ENCODE measurements at places on chromosomes 3 and 15.

- no peak for DNase-seq
Observed at GRCh38 chr3:184604039-184604601, 42.5 kb downstream of the EPHB3 start.

- DNase-seq, result no peak
Observed at GRCh38 chr3:170485294-170485693, 66.6 kb downstream of the CLDN11 start.

DNA sequence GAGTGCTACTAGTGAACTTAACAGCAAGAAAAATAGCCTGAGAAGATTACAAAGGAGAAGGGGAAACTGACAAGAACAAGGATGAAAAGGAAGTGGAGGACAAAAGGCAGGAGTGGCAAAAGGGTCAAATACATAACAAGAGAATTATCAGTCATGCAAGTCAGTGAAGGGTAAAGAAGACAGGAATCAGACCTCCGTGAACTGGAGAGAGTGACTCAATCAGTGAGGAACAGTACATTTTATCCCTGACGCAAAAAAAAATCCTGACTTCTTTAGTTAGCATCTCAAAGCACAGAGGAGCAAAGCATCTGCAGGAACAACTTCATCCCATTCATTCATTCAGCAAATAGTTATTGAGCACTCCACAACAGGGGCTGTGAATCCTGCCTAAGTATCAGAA is 97.8 kb downstream of the SST start:
- DNase-seq, result no peak

DNA sequence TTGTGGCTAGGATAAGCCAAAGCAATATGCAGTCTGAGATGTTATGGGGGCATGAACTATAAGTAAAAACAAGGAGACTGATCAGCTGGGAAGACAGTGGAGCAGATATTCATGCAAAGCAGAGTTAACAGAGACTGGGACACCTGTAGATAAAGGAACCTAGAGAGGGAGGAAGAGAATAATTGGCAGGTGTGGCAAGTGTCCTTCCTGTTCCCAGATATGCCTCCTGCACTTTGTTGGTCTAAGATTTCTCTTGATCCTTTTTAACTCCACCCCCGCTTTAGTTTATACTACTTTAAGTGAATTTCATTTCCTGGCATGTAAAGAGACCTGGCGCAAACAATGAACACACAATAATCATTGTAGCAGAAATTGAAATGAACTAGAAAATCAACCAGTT is 169.4 kb downstream of the CNTN6 start:
- no peak for DNase-seq

GRCh38 chr3:62238003-62238402 is 135.3 kb downstream of the FEZF2 start:
- DNase-seq, result no peak

- DNase-seq, result no peak
Observed at GRCh38 chr3:186477876-186478275, 66.3 kb downstream of the CRYGS start.

DNA sequence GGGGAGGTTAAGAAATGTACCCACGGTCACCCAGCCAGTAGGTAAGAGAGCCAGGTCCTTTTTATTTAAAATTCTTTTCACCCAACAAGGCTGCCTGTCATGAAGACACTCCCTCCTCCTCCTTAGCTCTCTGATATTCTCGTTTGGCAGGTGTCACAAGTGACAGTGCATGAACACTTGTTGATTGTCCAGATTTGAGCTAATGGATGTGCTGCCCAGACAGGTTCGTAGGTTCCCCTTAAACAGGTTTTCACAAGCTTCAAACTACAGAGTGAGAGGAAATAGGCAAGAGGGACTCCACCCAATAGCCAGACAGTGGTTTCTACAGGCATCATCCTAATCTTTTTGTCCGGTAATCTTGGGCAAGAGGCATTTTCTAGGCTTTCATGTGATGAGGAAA is 32.2 kb downstream of the ATP13A4 start:
- DNase-seq, result no peak

GRCh38 chr3:128205558-128206145 is 52.4 kb downstream of the EEFSEC start:
- DNase-seq, result no peak

DNA sequence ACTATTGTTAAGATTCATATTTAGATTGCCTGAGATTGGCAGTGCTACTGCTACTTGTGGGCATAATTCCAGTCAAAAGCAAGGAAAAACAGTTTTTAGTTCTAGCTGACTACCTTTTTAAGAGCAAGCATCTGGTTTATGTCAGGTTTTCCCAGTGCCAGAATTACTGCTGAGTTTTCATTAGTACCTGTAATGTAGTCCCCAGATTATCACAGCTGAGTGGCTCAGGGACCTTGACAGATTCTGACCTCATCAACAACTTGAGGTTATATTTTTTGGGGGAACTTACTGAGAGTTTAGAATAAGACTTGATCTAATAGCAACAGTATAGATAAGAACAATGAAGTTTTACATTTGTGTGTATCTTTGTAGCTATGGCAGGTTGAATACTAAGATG is 31.0 kb downstream of the NXPE3 start:
- DNase-seq, result no peak

GRCh38 chr3:193987186-193987585 is 148.8 kb upstream of the HES1 start:
- no peak for DNase-seq

- DNase-seq, result peak; percentile 79
Observed at GRCh38 chr3:27712136-27713077, 9.7 kb downstream of the EOMES start.

- no peak for DNase-seq
Observed at GRCh38 chr15:75809986-75810750, 33.1 kb upstream of the UBE2Q2 start.

DNA sequence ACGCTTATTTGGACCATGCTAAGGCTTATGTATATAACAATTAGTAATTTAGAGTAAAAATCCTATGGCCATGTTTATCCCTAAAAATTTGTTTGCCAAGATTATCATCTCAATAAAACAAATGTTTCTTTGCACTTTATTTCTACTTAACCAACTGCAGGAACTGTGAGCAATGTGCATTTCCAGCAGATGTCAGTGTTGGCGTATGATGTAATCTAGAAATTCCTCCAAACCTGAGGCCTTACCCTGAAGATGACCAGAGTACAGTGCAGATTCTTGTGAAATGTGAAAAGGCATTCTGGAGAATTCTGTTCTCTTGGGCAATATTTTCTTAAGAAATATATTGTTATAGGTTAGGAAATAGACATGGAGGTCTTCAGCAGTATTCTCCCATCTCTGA is 205.9 kb downstream of the MBNL1 start:
- no peak for DNase-seq

DNA sequence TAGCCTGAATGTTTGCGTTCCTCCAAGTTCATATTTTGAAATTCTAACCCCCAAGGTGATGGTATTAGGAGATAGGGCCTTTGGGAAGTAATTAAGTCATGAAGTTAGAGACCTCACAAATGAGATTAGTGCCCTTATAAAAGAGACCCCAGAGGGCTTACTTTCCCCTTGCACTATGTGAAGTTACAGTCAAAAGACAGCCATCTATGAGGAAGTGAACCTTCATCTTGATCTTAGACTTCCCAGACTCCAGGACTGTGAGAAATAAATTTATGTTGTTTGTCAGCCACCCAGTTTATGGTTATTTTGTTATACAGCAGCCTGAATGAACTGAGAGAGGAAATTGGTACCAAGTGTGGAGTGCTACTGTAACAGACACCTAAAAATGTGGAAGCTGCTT is 74.4 kb downstream of the DAPK2 start:
- DNase-seq, result no peak

- DNase-seq, result no peak
Observed at GRCh38 chr3:183342824-183343223, 85.6 kb downstream of the MCF2L2 start.

DNA sequence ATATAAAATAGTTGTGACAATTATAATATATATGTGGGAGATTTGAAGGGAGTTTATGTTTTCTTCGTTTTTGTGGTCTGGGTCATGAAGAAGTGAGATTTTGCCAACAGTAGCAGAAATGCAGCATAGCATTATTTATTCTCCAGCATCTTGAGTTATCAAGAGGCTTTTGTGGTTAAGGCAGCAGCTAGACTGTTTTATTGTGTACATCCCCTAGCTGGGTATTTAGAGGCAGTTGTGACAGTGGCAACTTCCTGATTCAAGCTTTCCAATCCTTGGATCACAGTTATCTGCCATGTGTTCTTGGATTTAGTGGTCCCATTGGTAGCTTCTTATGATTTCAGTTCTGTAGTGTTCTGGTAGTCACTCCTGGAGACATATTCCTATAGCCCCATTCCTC is 29.0 kb downstream of the ARIH1 start:
- DNase-seq, result no peak

GRCh38 chr3:146125951-146126350 is 35.0 kb downstream of the PLOD2 start:
- DNase-seq, result no peak

GRCh38 chr15:74128785-74129585 is 1.4 kb upstream of the ISLR2 start:
- no peak for DNase-seq

GRCh38 chr15:66707310-66708082 is 5.5 kb downstream of the SMAD6 start:
- DNase-seq, result no peak

DNA sequence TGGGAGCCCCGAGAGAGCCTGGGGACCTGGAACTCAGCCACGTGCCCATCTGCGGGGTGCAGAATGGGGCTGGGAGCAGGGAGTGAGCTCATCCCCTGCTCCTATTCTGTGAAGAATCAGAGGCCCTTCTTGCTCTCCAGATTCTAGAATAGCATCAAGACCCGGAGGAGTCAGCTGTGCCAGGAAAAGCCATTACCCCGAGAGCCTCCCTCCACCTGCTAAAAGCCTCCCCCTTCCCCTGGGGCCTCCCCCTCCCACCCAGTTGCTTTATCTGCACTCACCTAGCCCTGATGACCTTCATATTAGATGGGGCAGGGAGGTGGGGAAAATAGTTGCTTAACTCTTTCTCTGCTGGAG is 23.1 kb downstream of the CCDC33 start:
- no peak for DNase-seq

- no peak for DNase-seq
Observed at GRCh38 chr15:41523097-41523496, 9.5 kb upstream of the LTK start.

DNA sequence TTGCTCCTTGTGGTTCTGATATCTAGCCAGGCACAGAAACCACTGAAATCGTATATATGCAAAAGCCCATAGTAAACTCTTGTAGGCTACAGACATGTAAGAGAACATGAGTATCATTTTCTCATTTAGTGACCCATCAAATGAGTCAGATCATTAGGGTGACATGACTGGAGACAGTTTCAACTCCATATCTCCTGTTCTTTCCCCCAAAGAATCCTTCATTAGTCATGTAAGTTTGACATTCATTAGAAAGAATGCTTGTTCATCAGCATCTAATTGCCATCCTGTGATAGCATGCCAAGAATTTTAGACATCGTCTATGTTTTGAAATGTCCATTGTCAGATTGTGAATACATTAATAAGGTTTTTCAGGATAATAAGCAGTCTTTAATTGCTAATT is 264.9 kb upstream of the TPM1 start:
- no peak for DNase-seq

DNA sequence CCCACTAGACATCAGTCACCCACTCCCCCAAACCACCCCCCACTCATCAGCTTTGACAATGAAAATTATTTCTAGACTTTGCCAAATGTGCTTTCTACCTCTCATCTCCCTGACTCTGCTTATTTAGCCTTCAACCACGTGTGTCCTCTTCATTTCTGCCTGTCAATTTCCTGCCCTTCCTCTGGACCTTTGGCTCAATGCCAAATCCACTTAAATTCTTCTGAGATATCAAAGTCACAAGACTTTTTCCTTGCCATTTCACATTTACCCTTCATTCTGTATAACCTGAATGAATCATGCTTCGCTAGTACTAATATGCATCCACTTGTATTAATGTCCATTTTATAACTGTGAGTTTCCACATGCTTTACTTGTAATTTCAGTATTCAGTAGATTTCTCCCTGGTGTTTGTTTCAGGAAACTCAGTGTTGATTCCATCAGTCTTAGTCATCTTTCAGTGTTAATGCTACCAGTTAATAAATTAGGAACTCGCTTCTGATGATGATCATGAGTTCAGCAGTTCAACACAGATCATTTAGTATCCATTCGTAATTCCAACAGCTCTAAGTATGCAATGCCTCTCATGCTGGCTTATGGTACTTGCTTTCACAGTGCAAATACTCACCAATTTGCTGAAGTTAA is 128.2 kb upstream of the OSTN start:
- DNase-seq, result no peak

- no peak for DNase-seq
Observed at GRCh38 chr3:172153335-172153861, 114.0 kb downstream of the FNDC3B start.

- DNase-seq, result no peak
Observed at GRCh38 chr3:151557068-151557840, 96.4 kb upstream of the IGSF10 start.

DNA sequence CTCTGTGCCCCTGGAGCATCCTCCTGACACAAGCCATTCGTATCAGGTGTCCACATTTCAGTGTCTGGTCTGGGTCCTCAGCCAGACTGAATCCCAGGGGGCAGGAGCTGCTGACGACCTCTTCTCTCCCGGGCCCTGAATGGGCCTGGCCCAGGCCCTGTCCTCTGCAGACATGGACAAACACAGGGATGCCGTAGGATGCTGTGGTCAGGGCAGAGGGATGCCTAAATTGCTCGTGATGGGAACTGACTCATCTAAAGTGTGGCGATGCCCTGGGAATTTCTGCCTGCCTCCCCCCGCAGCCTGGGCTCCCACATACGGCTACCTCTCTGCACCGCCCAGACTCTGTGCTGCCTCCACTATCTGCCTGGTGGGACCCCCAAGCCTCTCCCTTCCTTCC is 58.5 kb upstream of the CTSH start:
- DNase-seq, result no peak

DNA sequence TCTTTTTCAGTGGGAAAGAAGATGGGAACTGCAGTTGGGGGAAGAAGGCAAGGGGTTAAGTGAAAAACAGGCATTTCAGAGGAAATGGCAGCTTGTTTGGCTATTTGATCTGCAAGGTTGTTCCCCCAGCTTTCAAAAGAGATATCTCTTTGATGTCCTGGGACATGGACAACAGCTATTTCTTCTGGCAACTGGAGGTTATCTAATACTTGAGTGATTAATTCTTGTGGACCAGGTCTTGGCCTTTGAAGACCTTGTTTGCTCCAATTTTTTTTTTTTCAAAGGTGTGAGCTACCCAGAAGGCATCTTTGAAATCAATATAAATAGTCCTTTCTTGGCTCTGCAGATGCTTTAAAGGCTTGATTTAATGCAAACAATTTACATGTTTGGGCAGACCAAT is 51.5 kb downstream of the KATNBL1 start:
- no peak for DNase-seq

- no peak for DNase-seq
Observed at GRCh38 chr3:12830785-12831156, 10.6 kb downstream of the RPL32 start.
